T-helper 1 cell treated with Interleukin-12 subunit alpha and Interleukin-12 subunit beta and Interleukin-4 antibody, amounts not matched to agents 30 ng/mL and 1 ng/mL, for 36 hours (primary cell): ENCODE measurements at places on chromosomes 2 and 18. TPM values are rescaled to one million over a fixed set of nuclear protein-coding genes. Genes with fewer than 3 reads are reported as not detected.

The CTIF gene
- 3.0 and 4.2 TPM in 2 replicates for total RNA-seq

The CDH2 gene
- total RNA-seq, result 0.27 and 0.61 TPM in 2 replicates

The GYPC gene
- total RNA-seq, result 113 and 120 TPM in 2 replicates

The TCF23 gene
- 0.05 TPM in 2 replicates for total RNA-seq

The DSEL gene
- total RNA-seq, result not detected in 2 replicates

The CABLES1 gene
- total RNA-seq, result 0.71 and 2.0 TPM in 2 replicates

The MC2R gene
- not detected in 2 replicates for total RNA-seq

The LBX2 gene
- total RNA-seq, result 0.42 and 0.98 TPM in 2 replicates

The CXCR4 gene
- total RNA-seq, result 247 and 248 TPM in 2 replicates

The GCG gene
- total RNA-seq, result not detected in 2 replicates

The UGT1A4 gene
- not detected in 2 replicates for total RNA-seq

The TGFBRAP1 gene
- 21.4 and 22.8 TPM in 2 replicates for total RNA-seq

The DSG2 gene
- 0.12 and 0.20 TPM in 2 replicates for total RNA-seq

The LYPD6B gene
- not detected in 2 replicates for total RNA-seq

The MARS2 gene
- 12.8 and 14.7 TPM in 2 replicates for total RNA-seq

The COBLL1 gene
- total RNA-seq, result not detected in 2 replicates

The RGPD5 gene
- total RNA-seq, result 22.7 and 30.4 TPM in 2 replicates

The ZNF892 gene
- 3.2 and 3.9 TPM in 2 replicates for total RNA-seq

The TDRD15 gene
- not detected in 2 replicates for total RNA-seq

The CFAP221 gene
- not detected in 2 replicates for total RNA-seq

The KIF3C gene
- 5.6 and 6.0 TPM in 2 replicates for total RNA-seq

The SESTD1 gene
- 12.7 and 13.4 TPM in 2 replicates for total RNA-seq

The ALKAL2 gene
- 0.68 and 1.1 TPM in 2 replicates for total RNA-seq

The DYNAP gene
- not detected in 2 replicates for total RNA-seq

The ZNF532 gene
- total RNA-seq, result 0.93 and 0.96 TPM in 2 replicates

The GATA6 gene
- total RNA-seq, result not detected in 2 replicates

The HOXD12 gene
- total RNA-seq, result not detected in 2 replicates

The CIDEA gene
- total RNA-seq, result not detected in 2 replicates

The NT5DC4 gene
- 0.17 TPM in 1 of 2 replicates, not detected in the other for total RNA-seq

The DPY30 gene
- total RNA-seq, result 53.3 and 59.3 TPM in 2 replicates

The PCARE gene
- not detected in 2 replicates for total RNA-seq

The INHA gene
- total RNA-seq, result not detected in 2 replicates

The C2orf66 gene
- total RNA-seq, result 1.2 and 1.8 TPM in 2 replicates

The SP5 gene
- total RNA-seq, result 0.12 and 0.17 TPM in 2 replicates

The LYG1 gene
- 2.7 and 2.8 TPM in 2 replicates for total RNA-seq

The SERPINB12 gene
- total RNA-seq, result not detected in 2 replicates

The CBLN2 gene
- total RNA-seq, result not detected in 2 replicates

The SERPINB13 gene
- total RNA-seq, result not detected in 2 replicates

The KCNG2 gene
- total RNA-seq, result not detected in 2 replicates

The COL4A4 gene
- not detected in 2 replicates for total RNA-seq

The CCL20 gene
- 0.27 TPM in 1 of 2 replicates, not detected in the other for total RNA-seq

The ZNF142 gene
- 57.0 and 59.0 TPM in 2 replicates for total RNA-seq

The SLC4A5 gene
- 2.6 and 3.7 TPM in 2 replicates for total RNA-seq

The STARD6 gene
- total RNA-seq, result 0.27 TPM in 1 of 2 replicates, not detected in the other

The FZD7 gene
- total RNA-seq, result 0.29 and 0.83 TPM in 2 replicates

The RASGRP3 gene
- total RNA-seq, result 13.9 and 14.1 TPM in 2 replicates

The MGAT5 gene
- 36.0 and 39.6 TPM in 2 replicates for total RNA-seq

The IDH1 gene
- 21.9 and 22.9 TPM in 2 replicates for total RNA-seq

The ERFE gene
- total RNA-seq, result not detected in 2 replicates

The UGT1A5 gene
- total RNA-seq, result not detected in 2 replicates

The GULP1 gene
- total RNA-seq, result not detected in 2 replicates
